ENCODE measurements at places on chromosomes 5 and 9.

GRCh38 chr5:2708751-2709150 lies 42.7 kb downstream of the IRX2 start:
- no peak for DNase-seq

DNA sequence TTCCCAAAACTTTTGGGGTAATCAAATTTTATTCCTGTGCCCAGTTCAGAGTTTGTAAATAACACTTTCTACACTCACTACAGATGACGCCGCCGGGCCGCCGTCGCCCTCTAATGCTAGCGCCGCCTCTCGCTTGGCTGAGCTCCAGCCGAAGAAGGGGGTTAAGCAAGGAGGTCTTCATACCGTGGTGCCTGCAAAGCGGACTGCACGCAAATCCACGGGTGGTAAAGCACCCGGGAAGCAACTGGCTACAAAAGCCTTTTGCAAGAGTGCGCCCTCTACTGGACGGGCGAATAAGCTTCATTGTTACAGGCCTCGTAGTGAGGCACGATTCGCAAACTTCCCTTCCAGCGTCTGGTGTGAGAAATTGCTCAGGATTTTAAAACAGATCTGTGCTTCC lies 280.4 kb downstream of the MEF2C start:
- DNase-seq, result no peak

GRCh38 chr9:100167915-100168654 lies 69.0 kb downstream of the INVS start:
- DNase-seq, result no peak

DNA sequence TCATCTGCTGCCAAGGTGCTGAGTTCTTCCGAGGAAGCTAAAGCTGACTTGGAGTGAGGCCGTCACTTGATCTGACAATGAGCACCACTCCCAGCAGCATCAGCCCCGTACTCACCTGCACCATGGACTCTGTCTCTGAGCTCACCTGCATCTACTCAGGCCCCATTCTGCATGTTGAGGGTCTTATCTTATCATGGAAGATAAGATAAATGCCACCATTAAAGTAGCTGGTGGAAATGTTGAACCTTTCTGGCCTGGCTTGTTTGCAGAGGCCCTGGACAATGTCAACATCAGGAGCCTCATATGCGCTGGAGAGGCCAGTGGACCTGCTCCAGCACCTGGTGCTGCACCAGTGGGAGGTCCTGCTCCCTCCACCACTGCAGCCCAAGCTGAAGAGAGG lies 35.0 kb upstream of the HMGCS1 start:
- no peak for DNase-seq

DNA sequence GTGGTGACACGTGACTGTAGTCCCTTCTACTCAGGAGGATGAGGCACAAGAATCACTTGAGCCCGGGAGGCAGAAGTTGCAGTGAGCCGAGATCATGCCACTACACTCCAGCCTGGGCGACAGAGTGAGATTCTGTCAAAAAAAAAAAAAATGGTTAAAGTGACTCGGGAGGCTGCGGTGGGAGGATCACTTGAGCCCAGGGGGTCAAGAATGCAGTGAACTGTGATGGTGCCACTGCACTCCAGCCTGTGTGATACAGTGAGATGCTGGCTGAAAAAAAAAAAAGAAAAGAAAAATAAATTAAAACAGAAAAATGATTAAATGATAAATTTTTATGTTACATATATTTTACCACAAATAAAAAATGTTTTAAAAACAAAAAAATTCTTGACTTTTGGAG lies 51.9 kb downstream of the KLF4 start:
- DNase-seq, result no peak

DNA sequence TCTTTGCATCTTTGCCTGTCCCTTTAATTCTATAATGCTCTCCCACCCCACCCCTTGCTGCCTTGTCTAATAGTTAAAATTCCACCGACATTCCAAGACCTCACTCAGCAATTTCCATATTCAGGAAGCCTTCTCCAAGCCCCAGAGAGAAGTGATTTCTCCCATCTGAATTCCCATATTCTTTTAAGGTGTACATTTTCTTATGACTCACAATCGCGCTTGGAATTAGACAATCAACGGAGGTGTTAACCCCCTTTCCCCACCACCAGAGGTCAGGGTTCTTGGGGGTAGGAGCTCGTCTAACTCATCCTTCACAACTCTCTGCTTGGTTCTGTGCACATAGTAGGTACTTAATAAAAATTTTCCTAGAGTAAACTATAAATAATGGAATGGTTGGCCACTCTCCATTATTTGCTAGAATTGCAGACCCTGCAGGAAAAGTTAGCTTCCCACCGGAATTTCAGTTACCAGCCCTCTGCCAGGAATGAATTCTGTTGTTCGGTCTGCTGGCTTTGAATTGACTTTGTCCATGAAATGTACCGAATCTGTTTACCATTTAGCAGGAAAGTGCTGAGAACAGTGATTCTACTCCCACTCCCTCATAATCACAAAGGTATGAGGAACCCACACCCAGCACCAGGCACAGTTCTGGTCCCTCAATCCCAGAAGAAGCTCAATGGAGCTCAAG lies 5.0 kb downstream of the KCNIP1 start:
- no peak for DNase-seq

DNA sequence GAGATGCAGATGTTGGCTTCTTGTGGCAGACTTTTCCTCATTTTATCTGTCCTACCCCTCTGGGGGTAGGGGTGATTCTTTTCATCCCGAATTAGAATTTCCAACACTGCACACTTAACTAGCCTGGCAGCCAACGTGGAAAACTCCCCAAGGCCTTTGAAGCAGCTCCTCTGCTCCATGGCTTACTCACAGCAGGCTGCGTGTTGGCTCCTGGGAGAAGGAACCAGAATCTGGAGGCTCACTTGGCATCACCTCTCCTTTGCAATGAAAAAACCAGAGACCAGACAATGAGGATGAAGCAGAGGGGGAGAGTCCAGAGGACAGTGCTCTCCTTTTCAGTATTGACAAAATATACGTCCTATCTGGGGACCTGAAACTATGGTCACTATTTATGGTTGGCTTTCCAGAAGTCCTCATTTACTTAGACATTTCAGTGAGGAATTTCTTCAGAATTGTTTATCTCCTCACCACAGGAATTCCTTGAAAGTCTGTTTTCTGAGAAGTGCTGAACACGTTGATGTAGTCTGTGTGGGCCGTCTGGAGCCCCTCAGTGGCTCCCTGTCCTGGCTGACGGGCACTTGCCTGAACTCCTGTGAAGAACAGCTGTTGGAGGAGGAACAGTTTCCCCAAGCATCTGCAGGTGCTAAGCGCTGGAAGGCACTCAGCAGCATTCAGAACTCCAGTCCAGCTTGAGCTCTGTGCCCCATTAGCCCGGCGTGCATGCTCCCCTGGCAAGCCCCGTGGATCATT lies 231.3 kb downstream of the RFK start:
- no peak for DNase-seq

- DNase-seq, result no peak
Measured at GRCh38 chr9:99023231-99023630, 79.5 kb downstream of the COL15A1 start.

DNA sequence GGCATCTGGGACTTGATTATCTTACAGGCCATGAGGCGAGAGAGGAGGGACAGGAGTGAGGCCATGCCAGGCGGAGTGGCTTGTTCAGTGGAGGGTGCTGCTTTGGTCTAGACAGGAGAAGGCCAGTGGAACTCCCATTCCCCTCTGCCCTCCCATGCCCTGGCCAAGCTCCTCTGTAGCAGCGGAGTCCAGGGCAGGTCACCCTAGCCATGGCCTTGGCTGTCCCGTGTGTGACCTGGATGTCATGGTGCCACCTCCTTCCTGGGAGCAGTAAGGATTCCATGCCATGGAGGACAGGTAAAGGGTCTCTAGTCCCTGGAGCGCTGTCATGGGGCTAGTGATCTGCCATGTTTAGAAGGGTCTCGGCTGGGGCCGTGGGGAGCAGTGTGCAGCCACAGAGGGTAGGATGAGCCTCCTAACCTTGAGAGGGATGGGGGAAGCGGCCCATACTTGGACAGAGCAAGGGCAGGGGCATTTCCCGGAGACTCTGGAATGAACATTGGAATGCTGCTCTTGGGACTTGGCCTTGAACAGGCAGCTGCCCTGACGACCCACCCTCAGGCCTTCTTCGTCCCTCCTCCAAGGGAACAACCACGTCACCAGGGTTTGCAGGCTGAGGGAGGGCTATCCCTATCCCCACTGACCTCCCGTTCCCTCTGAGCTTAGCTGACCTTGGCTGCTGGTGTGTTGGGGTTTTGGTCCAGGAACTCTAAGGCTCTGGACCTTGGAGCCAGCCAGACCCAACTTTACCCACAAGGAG lies 100.4 kb downstream of the DAB2IP start:
- no peak for DNase-seq

GRCh38 chr5:114099161-114099560 lies 262.7 kb upstream of the KCNN2 start:
- DNase-seq, result no peak

DNA sequence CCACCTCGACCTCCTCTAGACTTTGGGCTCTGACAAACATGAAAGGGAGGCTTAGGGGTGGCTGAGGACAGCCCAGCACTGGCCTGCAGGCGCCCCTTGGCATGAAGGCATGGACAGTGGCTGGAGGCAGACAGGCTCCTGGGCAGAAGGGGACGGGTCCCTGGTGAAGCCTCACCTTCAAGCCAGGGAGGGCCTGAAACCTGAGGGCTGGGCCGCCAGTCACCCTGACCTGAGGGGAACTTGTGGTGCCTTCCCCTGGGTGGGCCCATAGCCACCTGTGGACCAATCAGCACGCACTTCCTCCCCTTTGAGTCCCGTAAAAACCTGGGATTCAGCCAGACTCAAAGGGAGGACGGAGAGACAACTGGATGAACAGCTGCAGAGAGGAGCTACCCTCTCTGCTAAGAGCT lies 90.4 kb upstream of the PUM3 start:
- DNase-seq, result no peak

DNA sequence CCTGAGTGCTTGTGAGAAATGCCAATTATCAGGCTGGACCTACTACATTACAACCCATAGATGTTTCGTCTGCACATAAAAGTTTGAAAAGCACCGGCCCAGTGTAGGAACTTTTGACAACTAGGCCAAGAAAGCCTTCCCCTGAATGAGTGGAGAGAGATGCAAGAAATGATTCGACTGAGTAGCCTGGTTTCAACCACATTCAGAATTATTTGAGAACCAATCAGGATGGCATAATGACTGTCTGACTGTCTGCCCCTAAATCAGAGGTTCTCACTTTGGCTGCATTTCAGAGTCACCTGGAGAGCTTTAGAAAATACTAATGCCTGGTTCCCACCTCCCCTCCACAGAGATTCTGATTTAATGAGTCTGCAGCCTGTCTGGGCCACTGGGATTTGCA lies 61.1 kb downstream of the FRMD3 start:
- DNase-seq, result no peak

DNA sequence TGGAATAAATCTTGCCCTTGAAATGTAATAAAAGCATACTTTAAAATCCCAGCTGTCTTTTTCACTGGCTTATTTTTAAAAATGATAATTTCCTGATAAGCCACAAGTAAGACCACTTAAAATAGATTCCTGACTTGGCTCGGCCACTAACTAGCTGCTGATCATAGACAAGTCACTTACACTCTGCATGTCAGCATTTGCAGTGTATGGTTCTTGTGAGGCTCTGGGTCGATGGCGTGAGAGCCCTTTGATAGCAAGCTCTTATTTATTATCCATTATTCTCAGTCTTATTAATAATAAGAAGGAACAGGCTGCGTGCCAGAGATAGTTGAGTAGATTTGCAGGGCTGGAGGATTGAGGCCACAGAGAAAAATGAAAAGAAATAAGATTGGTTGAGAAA lies 110.7 kb upstream of the IL12B start:
- no peak for DNase-seq

- peak; percentile 39 for DNase-seq
Measured at GRCh38 chr9:93575796-93576257, 557 bp upstream of the PHF2 start.

GRCh38 chr5:138369706-138370105 lies 17.2 kb downstream of the KDM3B start:
- DNase-seq, result no peak

- DNase-seq, result no peak
Measured at GRCh38 chr5:16806711-16807546, 129.2 kb downstream of the MYO10 start.

GRCh38 chr5:63089147-63089546 lies 510.5 kb downstream of the LRRC70 start:
- no peak for DNase-seq

- peak; percentile 64 for DNase-seq
Measured at GRCh38 chr9:137114613-137115393, at the start of gene DPP7. Gene DPP7 (minus strand): TSS chr9:137114733. CDS start chr9:137114713, 20 bp downstream.

DNA sequence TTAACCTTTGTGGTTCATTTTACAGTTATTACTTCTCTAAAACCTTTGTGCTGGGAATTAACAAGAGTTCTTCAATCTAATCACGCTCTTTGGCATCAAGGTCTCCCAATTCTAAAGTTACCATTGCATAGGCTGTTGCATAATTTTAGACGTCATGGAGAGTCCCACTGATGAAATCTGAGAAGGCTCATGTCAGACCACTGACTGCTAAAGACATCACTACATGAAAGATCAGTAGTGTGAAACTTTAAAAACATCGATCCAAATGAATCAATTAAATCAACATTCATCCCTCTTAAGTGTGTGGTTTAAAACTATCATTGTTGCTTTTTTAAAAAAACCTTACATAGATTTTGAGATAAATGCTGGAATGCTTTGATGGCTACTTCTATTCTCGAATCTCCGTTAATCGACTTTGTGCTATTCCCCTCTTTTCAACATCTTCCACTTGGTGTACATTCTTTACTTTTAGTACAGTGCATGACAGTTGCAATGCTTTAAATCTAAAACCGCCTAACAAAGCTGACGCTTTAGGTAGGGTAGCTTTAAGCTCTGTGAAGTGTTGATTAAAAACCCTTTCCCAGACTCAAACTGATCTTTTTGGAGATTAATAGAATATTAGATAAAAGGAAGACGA lies 33.6 kb downstream of the NR2F1 start:
- DNase-seq, result no peak

GRCh38 chr9:29176786-29177185 lies 1603.5 kb upstream of the C9orf72 start:
- no peak for DNase-seq

DNA sequence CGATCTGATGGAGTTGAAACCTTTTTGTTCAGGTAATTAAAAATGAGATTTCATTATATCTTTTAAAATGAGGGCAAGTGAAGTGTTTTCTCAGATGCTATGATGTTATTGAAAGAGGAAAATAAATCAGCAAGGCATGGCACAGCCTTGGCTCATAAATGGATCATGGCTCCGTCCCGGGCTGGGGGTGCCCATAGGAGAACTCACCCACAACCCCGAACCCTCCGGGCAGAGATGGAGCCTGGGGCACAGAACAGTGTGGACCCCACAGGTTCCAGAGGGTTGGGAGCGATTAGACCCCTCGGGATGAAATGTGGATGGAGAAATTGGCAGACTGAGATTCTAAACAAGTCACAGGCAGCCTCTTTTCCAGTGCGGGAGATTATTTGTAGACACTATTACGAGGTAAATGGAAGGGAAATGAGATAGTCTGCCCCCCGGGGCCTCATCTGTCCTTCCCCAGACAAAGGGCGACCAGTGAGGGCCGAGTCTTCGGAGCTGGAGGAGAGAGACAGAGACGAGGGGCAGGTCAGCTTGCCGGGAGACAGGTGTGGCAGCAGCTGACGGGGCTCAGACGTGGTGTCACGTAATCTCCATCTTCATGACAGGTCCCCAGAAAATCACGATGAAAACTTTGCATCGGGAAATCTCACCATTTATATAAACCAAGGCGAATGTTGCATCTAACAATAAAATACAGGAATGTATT lies 33.7 kb downstream of the NDUFS6 start:
- no peak for DNase-seq

- no peak for DNase-seq
Measured at GRCh38 chr5:172830876-172831662, 3.0 kb upstream of the ERGIC1 start.

- no peak for DNase-seq
Measured at GRCh38 chr9:128153947-128154695, 4.9 kb downstream of the LCN2 start.

- DNase-seq, result no peak
Measured at GRCh38 chr5:178348356-178349074, 115.9 kb upstream of the PHYKPL start.

Data from activated CD4-positive, alpha-beta T cell treated with anti-CD3 and anti-CD28 coated beads, Interleukin-2, amount 50 U/mL, for 24 hours (primary cell).